ENCODE measurements at places on chromosomes 12 and 14.

GRCh38 chr12:112971248-112971647 is 7.1 kb upstream of the OAS2 start:
- no peak for DNase-seq

- peak; percentile 21 for DNase-seq
These were observed 14.3 kb upstream of the DHRS7 start for GRCh38 chr14:60179431-60179869.

GRCh38 chr14:102645746-102646440 is 53.4 kb downstream of the RCOR1 start:
- no peak for DNase-seq

GRCh38 chr12:93856611-93857010 is 179.4 kb downstream of the CRADD start:
- DNase-seq = no peak

GRCh38 chr12:80032946-80033345 is 66.4 kb upstream of the OTOGL start:
- no peak for DNase-seq

DNA sequence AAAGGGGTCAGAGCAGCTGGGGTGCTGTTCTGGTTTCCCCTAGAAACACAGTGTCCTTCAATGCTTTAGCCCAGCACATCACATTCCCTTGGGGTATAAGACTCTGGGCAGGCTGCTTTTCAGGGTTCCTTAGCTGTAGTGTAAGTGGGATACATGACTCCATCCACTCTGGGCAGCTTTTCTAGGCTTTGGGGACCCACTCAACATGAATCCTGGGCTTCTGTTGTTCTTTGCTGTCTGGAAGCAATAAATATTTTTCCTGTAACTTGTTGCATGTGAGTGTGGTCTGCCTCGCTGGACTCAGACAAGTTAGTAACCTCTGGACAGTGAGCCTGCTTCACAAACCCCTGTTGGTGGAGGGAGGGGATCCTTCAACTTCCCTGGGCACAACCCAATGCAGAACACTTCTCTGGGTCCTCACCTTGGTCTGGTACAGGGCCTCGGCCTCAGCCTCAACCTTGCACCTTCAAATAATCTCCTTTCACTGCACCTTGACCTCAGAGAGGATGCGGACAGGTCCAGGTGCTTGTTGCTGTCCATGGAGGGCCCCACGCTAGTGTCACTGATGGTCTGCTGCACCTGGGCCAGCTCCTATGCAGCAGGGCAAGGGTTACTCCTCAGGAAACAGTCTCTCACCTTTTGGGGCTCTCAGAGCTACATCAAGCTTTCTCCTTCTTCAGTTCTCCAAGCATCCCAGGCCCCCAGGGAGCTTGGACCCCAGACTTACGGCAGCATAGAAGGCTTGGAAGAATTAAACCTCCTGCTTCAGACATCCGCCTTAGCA is 13.5 kb upstream of the KRT73 start:
- DNase-seq = no peak

DNA sequence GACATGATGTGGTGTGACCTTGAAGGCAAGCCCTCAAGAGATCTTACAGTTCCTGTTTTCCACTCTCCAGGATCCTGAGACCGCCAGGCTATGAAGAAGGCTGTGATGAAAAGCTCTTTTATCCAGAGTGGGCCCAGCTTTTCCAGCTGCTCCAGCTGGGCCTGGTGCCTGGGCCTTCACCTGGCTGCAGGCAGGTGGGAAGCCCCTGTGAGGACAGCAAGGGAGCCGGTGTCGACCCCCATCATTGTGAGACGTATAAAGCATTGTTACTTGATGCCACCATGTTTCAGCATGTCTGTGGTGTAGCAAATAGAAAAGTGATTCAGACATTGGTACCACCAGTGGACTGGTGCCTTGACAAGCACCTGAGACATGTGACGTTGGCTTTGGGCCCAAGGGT is 190.2 kb downstream of the KIF26A start:
- DNase-seq = no peak

GRCh38 chr12:57521525-57522010 is 1.1 kb upstream of the MBD6 start:
- DNase-seq = peak; percentile 70

- DNase-seq = no peak
These were observed 22.0 kb upstream of the LRIG3 start for GRCh38 chr12:58942345-58942744.

GRCh38 chr12:132075714-132076553 is 68.2 kb downstream of the DDX51 start:
- no peak for DNase-seq

GRCh38 chr12:80780746-80781145 is 64.0 kb downstream of the MYF5 start:
- DNase-seq = no peak

GRCh38 chr12:111259231-111259630 is 109.7 kb downstream of the PHETA1 start:
- no peak for DNase-seq

DNA sequence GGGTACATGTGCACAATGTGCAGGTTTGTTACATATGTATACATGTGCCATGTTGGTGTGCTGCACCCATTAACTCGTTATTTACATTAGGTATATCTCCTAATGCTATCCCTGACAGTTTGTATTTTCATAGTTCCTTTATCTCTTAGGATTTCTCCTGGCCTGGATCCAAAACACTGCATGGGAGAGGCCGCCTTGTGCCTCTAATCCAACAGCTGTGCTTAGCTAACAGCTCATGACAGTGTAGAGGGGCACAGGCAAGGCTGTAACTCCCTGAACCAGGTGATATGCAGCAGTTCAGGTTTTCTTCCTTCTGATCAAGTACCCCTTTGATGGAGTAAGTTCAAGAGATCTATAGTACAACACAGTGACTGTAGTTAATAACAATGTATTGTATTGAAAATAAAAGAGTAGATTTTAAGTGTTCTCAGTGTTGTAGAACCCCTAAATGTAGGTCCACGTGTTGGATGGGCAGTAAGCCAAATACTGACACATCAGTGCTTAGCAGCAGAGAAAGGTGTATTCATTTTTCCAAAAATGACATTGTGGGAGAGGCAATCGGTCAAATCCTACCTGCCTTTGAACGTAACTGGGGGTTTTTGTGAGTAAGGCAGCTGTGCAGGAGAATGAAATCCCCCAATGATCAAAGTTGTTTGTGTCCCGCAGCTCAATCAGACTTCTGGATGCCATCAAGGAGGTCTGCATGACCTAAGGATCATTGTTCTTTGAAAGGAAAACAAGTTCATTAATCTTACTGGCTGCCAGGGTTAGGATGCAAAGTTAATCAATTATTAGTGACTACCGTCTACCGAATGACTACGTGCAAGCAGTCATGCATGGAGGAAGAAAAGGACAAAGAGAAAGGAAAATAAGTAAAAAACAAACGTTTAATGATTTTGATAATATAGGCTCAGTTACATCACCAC is 89.3 kb upstream of the FGD4 start:
- DNase-seq = no peak

DNA sequence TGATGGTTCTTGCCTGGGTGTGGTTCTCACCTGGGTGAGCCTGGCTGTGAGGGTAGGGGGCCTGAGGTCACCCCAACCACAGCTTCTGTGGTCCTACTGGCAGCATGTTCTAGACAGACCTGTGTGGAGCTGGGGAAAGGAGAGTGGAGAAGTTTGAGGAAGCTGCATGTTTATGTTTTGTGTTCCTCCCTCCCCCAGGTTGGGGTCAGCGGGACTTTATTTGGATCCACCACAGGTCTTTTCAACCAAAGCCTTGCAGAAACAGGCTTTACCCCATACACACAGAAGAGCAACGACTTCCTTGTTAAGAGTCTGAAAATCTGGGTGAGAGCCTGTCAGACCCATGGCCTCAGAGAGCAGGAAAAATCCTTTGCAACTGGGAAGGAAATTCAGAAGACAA is 5.6 kb downstream of the CD9 start:
- no peak for DNase-seq

DNA sequence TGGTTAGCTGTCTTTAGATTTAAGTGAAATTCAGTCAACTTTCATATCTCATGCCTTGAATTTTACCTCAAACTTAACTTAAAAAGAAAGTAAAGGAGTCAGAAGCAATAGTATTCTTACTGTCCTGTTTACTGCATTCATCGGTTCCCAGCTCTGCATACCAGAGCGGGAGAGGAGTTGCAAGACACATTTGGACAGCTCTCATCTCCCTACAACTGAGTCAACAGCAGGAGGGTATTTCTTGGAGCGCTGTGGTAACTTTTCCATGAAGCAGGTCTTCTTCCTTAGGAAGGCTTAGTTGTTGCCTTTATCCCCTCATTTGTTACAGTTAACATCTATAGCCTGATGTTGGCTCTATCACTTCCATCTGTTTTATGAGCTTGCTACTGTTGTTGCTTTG is 65.1 kb downstream of the TRMT5 start:
- no peak for DNase-seq

GRCh38 chr12:59820594-59821011 is 224.8 kb downstream of the SLC16A7 start:
- no peak for DNase-seq

- no peak for DNase-seq
These were observed 15.2 kb downstream of the GUCY2C start for GRCh38 chr12:14681190-14681589.

Measured in A549 (cell line).